ENCODE measurements at places on chromosomes 16 and 17.

GRCh38 chr17:28957277-28957991 is 6.1 kb upstream of the PHF12 start:
- DNase-seq = no peak

GRCh38 chr16:54418903-54419302 is 132.3 kb upstream of the IRX3 start:
- DNase-seq = no peak

DNA sequence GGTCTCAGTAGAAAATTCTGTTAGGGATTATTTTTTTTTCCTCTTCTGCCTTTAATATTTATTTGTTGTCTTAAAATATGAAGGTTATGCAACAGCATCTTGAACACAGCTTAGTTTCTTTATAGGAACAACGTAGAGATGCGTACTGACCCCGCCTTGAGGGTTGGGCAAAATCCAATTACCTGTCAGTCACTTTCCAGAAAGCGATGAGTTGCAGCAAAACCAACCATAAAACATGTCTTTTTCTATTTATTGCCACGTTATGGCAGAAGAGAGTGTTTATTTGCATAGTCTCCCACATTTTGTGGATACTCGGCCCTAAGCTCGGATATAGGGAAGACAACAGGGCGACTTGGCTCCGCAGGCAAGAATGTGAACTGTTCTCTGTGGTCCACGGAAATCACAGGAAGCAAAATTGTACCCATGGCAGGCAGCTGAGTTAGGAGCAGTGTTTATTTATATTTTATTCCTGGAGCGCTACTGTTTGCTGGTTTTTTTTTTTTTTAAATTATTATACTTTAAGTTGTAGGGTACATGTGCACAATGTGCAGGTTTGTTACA is 44.3 kb upstream of the CACNG5 start:
- no peak for DNase-seq

DNA sequence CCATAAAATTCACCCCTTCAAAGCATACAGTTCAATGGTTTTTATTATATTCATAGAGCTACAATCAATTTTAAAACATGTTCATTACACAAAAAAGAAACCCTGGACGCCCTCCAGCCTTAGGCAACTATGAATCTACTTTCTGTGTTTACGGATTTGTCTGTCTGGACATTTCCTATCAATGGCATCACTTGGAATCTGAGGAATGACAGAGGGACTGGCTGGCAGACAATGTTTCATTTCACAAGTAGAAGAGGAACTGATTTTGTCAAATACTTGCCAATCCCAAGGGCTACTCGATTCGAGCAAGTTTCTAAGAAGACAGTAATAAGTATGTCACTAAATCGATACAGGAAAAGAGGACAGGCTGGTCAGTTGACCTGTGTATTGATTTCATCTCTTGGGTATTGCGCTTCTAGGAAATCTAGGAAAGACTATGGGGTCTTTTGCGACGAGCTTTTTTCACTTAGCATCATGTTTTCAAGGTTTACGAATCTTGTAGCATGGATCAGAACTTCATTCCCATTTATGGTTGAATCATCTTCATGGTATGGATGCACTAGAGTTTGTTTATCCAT is 56.6 kb downstream of the RGS9 start:
- no peak for DNase-seq

DNA sequence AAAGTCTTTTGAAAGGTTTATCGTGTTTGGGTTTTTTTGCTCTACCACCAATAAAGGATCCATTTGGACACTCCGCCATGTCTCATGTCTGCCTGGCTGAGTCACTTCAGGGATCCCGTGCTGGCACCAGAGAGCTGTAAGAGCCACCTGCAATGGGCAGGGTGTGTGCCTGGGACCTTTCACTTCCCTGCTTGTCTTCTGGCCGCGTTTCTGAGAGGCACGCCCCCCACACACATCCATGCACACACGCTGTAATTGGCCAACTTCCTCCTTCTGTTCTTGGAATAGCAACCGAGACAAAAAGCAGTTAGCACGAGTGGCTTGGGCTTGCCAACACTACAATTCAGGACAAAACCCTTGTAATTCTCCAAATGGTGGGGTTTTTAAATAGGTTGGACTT is 9.8 kb upstream of the SOST start:
- no peak for DNase-seq

DNA sequence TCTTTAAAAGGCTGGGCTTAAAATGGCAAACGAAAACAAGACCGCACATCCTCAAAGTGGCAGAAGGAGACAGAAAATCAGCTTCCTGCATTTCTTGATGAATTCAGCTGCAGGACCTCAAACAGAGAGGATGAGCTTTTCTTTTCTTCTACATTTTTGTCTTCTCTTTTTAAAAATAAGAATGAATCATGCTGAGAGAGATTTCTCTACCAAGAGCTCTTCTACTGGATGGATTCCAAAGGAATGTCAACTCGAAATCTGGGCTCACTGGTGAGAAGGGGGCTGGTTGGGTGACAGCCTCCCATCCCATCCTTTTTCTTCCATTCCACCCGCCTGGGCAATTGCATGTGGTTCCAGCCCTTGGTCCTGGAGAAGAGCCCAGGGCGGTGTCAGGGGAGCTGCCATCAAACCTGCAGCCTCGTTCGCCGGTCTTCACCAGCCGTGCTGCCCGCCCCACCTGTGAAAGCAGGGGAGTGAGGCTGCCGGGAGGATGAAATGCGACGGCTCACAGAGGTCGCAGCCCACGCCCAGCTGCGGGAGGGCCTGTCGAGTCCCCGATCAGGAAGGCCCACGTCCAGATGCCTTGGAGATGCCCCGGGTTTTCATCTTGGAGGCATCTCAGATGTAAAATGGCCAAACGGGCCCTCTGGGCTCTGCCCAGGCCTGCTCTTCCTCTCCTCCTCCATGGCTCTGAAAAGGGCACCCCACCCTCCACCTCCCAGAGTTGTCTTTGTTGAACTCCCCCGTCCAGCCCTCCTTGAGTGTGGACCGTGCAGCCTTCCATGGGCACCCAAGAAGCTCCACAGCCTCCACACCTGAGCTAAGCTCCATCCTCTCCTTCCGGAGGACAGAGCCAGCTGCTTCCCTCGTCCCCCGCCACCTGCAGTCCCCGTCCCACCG is 121.9 kb downstream of the FOXL1 start:
- no peak for DNase-seq

DNA sequence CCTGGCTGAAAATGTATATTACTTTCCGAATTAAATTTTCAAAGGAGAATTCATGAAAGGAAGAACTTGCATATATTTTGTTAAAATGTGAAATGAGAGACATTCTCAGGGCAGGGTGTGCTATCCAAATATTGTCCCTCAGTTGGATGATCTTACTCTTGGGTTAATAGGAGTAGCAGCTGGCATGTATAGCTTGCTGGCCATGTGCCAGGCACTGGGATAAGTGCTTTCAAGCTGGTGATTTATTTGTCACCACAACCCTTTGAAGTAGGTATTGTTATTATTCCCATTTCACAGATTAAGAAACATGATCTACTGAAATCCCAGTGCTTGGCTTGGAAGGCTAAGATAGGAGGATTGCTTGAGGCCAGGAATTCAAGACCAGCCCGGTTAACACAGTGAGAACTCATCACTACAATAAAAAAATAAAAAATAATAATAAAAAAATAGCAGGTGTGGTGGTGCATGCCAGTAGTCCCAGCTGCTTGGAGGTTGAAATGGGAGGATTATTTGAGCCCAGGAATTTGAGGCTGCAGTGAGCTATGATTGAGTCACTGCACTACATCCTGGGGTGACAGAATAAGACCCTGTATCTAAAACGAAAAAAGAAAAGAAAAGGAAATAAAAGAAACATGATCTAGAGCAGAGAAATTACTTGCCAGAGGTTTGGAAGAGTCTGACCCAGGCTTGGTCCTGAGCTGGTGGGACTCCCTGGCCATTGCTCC is 11.6 kb upstream of the MPHOSPH6 start:
- no peak for DNase-seq

DNA sequence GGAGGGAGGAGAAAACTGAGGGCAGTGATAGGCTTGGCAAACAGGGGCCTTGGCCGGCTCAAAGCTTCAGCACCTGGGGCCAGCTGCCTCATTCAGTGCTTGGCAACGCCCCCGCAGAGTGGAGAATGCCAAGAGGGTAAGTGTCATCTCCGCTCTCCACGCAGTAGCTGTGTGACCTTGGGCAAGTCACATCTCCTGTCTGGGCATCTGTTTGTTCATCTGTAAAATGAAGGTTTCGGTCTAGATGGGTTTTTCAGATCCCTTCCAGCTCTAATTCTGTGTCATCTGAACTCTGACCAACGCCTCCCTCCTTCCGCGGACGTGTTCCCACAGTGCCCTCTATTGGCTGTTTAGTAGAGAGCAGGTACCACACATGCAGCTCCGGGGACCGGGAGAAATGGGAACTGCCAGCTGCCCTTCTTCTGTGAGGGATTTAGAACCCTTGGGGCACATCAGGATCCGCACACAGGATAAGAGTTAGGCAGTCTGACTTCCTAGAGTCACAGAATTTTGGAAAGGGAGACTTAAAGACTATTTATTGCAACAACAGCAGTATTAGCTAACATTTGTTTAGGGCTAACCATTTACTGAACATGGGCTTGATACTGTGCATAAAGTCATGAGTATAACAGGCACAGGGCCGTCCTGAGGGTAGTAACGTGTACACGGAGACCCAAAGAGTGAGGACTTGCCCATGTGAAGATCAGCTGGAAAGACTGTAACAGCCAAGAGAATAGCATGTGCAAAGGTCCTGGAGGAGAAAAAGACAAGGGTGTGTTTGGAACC is 26.8 kb downstream of the GP2 start:
- peak; percentile 14 for DNase-seq

GRCh38 chr17:10857976-10858375 is 20.1 kb upstream of the PIRT start:
- no peak for DNase-seq

GRCh38 chr16:68257251-68257905 is 6.9 kb upstream of the SLC7A6 start:
- DNase-seq = no peak

GRCh38 chr17:76659928-76660655 is 16.5 kb upstream of the ST6GALNAC1 start:
- DNase-seq = no peak

DNA sequence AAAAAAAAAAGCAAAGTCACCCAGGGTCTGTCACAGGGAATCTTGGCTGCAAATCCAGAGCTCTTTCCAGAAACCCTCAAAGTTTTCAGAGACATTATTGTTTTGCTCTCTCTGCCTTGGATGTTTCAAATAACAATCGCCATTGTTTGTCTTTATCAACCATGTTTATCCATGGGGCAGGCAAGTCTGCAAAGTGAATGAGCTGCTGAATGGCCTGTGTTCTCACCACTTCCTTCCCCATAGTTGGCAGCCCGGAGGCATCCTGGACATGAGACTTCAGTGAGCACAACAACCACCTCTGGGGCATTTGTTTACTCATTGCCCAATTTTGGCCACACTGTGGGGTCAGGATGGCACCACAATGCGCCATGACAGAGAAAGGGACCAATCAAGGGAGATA is 53.1 kb upstream of the USP7 start:
- no peak for DNase-seq

GRCh38 chr17:75553295-75554110 is 28.0 kb downstream of the LLGL2 start:
- DNase-seq = no peak

DNA sequence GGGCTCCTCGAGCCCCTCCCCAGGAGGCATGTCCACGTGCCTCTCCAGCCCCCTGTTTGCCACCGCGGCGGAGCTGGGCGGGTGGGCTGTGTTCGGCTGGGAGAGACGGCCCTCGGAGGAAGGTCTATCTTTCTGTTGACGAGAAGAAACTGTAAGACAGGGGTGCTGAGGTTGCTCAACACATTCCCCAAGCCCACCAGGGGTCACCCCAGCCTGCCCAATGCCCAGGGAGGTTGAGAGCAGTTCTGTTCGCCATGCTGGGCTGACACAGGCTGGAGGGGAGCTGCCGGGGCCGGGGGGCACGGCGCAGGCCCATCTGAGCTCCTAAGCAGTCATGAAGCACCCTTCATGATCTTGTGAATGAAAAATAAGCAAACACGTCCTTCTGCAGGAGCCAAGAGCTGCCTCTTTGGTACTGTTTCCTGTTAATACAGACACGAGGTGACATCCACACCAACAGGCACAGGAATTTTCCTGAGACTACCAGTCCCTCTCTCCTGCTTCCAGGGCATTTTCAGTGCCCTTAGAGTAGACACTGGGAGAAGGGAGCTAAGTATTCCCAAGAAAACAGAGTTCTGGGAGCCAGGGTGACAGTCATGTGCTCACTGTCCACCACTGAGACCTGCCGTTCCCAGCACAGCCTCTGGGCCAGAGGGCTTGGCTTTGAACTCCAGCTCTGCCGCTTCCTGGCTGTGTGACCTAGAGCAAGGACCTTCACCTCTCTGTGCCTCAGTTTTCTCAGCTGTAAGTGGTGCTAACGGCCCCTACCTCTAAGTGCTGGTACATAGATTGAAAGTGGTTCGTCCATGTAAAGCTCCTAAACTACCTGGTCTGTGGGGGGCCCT is 9.2 kb downstream of the UBALD2 start:
- DNase-seq = no peak

DNA sequence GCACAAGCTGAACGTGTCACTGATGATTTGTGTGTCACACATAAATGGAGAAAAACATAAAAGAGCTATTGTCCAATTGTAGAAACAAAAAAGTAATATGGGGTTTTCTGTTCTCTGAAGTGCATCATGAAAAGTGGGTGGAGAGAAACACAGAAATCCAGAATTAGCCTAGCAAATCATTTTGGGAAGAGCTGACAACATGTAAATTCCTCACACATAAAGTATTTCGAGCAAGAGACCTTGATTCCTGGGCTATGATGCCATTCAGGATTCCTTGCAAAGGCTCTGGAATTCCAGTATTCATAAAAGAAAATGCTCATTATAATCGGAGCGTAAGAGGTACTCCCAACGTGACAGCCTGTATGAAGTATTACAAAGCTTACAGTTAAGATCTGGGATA is 1.1 kb downstream of the DCUN1D3 start:
- no peak for DNase-seq

DNA sequence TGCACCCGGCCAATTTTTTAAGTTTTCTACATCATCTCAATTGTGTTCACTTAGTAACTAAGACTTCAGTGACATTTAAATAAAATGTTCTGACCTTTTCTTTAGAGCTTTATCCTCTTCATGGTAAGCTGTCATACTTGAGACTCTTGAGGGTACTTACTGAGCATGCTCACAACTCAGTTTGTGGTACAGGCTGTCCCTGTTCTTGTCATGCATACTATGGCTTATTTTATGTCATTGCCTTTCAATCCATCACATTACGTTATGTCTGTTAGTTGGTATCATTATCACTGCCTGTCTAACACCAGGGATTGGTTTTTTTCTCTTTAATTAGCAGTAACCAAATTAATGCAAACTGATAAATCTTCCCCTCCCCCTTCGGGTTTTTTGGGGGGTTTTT is 41.9 kb upstream of the RHBDL3 start:
- no peak for DNase-seq

- no peak for DNase-seq
These were observed at the start of gene CEP295NL for GRCh38 chr17:78903101-78903779. Gene CEP295NL, minus strand, starts transcription at chr17:78903201. Its CDS starts 1,373 bp downstream, at chr17:78901828.

- DNase-seq = no peak
These were observed 2.0 kb downstream of the PLD6 start for GRCh38 chr17:17204041-17204591.

DNA sequence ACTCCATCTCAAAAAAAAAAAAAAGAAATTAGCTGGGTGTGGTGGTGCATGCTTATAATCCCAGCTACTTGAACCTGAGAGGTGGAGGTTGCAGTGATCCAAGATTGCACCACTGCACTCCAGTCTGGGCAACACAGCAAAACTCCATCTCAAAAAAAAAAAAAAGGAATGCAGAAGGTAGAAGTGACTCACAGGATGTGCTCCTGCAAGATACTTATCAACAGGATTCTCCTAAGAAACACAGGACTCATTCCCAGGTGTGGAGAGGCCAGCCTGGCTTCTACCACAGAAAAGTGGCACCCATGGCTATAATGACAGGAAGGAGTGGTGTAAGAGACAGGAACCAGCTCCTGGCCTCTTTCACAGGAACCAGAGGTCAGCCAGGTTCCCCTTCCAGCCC is 13.8 kb downstream of the ELMO3 start:
- DNase-seq = no peak

All from 8988T (cell line).